ENCODE measurements at places on chromosomes 2 and 18.

DNA sequence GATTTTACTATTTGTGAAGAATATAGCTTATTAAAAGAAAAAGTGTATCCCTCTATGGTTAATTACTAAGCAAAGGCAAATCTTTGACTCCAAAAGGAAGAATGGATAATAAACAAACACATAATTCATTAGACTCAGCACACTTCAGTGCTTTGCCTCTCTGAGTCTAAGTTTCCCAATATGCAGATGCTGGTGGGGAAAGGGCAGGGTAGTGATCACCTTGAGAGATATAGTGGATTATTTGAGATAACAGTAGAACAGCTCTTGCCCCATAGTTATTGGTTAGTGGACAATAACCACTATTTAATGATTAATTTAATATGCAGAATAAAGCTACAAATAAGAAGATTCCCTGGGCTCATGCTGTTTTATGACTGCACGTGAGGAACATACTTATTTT is 98.2 kb upstream of the SLC8A1 start:
- DNase-seq = no peak

DNA sequence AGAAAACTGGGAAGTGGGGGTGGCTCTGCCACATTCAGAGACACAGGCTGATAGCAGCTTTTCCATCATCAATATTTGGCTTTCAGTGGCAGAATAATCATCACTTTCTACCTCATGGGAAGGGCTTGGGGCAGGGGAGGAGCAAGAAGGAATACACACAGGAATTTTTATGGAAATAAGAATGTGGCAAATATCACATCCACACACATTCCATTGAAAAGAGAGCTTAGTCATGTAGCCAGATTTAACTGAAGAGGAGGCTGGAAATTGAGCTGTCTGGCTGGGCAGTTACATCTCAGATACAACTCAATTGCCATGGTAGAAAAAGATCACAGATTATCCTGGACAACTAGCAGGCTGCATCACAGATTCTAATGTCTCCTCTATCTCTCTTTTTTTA is 1474.0 kb upstream of the ACVR2A start:
- no peak for DNase-seq

- no peak for DNase-seq
Measured at GRCh38 chr2:171330155-171330956, 103.4 kb downstream of the METTL8 start.

DNA sequence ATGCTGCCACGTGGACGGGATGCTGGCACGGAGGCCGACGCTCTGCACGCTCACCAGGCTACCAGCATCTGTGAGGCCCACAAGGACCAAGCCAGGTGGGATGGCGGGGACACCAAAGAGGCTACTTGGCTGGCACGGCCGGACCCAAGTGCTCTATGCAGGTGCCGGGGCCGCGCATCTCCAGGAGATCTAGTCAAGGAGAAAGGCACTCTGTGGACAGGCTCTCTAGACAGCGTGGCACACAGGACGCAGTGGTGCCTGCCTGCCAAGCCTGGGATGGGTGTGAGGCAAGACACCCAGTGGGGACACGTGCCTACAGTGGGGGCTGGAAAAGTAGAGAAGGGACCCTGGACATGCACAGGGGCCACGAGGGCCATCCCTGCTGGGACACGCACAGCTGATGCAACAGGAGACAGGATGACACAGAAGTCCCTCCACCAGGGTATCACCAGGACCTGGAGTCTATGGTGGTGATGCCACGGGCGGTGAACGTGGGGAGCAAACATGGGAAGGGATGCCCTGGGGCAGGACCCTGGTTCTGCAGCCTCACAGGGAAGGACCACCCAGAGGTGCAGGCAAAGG is 28.5 kb downstream of the ZNF516 start:
- no peak for DNase-seq

- DNase-seq = no peak
Measured at GRCh38 chr2:190802129-190802528, 78.5 kb upstream of the GLS start.

- no peak for DNase-seq
Measured at GRCh38 chr18:21660078-21660477, 44.5 kb downstream of the ABHD3 start.

DNA sequence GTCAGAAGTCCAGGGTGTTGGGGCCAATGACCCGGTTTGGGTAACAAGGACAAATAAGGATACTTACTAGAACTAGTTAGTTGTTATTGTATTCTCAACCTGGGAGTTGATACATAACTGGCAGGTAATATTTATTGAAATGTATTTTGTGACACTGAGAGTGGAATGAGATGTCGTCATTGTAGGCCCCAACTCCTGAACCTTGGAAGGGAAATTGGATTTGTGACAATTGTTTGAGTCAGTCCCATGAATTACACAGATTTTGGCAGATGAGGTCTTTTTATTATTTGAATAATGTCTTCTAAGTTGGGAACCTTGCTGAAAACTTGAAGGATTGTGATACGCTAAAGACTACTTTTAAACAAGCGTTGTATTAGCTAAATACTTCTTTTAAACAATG is 5.1 kb downstream of the TIMM21 start:
- DNase-seq = no peak

DNA sequence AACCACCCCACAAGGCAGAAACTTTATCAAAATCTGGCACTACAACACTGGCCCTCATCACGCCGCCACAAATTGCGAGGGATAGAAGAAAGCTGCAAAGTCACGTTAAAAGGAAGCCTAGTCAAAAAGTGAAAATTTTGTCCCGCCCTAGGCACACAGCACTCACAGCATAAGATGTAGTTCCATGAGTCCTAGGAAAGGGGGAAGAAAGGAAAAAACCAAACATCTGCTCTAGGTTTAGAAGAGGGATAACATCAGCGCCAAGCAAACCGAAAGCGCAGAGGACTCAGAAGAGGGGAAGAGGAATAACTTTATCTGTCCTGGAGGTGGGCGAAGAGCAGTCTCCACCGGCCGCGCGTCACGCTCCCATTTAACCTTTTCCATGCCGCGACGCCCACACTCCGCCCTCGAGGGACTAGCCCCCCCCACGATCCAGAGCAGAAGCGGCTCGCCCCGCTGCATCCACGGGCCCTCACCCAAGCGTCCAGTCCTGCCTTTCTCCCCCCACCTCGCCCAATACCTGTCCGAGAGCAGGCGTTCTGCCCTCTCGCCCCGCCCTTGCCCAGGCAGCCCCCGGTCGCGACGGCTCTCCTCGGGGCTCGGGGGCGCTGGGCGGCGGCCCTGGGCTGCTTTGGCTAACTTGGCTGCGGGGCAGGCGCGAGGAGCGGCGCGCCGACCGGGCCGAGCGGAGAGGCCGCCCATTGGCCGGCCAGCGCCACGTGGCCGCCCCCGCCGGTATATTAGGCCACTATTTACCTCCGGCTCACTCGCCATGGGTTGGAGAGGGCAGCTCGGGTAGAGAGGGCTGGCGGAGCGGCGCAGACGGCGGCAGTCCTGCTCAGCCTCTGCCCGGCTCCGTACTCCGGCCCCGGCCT is at the start of gene HOXD1:
Gene HOXD1, plus strand, starts transcription at position 770 of the 875 bp plus-strand sequence. CDS start 134 bp downstream, outside the sequence.
- DNase-seq = no peak

DNA sequence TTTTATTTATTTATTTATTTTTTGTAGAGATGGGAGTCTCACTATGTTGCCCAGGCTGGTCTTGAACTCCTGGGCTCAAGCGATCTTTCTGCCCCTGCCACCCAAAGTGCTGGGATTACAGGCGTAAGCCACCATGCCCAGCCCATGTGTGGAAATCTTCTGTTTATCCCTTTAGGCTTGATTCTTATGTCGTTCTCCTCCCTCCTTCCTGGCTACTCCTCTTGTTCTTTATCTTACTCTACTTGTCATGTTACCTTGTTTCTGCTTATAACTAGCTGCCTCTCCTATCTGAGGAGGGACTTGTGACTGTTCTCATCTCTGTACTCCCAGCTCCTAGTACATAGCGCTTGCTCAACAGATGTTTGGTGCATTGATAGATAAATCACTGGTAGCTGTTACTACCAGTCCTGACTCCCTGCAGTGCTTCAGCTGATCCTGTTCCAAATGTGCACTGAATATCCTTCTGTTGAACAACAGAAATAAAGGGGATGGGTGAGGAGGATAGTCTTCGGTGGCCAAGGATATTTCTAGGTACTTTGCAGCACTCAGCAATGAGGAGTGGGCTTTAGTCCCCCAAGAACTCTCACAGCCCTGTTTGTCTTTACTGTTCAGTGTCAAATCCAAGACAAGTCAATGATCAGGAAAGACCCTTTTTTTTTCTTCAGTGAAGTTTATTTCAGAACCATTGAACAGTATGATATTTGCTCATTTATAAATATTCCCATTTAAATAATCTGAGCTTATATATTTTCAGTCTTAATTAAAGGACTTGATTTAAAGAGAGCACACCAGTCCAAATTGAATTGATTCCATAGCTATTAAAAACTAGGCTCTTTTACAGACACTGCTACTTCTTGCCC is 7.2 kb downstream of the IL1B start:
- no peak for DNase-seq

- no peak for DNase-seq
Measured at GRCh38 chr2:5076599-5076998, 615.6 kb upstream of the SOX11 start.

- DNase-seq = no peak
Measured at GRCh38 chr2:215718890-215719289, 283.0 kb upstream of the FN1 start.

DNA sequence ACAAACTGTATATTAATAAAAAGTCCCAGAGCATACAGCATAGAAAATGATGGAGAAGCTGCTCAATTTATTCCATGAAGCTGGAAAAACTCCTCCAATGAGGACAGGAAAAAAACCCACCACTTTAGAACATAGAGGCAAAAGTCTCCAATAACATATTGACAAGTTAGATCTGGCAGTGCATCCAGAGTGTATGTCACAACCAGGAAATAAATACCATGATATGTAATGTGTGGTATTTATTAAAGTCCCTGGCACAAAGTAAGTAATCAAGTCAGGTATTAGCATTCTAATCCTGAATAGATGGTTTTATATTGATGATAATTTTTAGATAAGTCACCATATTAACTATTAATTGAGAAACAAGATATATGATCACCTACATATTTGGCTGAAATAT is 427.3 kb upstream of the HS6ST1 start:
- DNase-seq = no peak

DNA sequence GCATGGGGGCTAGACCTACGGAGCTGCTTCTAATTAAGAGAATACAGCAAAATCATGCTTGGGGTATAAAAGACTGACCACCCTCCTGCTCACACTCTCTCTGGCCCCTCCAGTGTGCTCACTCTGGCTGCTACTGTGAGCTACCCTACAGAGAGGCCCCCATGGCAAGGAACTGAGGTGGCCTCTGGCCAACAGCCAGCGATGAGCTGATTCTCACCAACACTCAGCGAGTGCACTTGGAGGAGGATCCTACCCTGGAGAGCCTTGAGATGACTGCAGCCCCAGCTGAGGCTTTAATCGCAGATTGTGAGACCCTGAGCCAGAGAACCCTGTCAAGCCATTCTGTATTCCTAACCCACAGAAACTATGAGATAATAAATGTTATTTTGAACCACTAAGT is 88.2 kb downstream of the GFPT1 start:
- DNase-seq = no peak

DNA sequence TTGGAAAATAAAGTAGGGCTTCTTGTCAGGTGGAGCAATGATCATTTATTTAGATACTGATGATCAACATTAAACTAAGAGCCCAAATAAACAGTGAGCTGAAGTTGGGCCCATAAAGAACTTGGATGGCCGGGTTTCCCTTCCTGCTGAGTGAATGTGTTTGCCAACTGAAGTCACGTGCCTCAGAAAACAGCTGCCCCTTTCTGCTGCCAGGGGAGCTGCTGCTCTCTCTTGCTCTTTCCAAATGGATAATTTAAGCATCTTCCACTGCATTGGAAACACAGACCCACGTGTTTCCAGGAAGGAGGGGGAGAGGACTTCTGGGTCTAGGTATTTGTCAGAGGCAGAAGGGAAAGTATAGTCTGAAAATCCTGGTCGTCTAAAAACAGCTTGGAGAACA is 22.9 kb upstream of the NCKAP5 start:
- DNase-seq = no peak

GRCh38 chr2:229523663-229524062 is 190.7 kb downstream of the DNER start:
- no peak for DNase-seq

- DNase-seq = no peak
Measured at GRCh38 chr2:214992911-214993310, 145.5 kb downstream of the ABCA12 start.

DNA sequence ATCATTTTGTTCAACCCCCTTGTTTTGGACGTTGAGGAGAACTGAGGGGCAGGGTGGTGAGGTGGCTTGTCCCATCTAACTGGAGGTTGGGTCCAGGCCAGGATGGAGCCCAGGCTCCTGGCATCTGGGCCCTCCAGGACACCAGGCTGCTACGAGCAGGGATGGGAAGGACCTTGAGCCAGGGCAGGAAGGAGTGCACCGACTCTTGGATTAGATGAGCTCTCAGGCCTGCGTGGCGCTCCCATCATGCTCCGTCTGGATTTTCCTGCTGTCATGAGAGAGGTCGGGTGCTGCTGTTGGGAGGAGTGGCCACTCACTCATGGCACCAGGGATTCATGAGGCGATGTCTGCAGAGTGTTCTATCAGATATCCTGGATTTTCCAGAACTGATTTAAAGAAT is 18.3 kb upstream of the ALLC start:
- DNase-seq = no peak

DNA sequence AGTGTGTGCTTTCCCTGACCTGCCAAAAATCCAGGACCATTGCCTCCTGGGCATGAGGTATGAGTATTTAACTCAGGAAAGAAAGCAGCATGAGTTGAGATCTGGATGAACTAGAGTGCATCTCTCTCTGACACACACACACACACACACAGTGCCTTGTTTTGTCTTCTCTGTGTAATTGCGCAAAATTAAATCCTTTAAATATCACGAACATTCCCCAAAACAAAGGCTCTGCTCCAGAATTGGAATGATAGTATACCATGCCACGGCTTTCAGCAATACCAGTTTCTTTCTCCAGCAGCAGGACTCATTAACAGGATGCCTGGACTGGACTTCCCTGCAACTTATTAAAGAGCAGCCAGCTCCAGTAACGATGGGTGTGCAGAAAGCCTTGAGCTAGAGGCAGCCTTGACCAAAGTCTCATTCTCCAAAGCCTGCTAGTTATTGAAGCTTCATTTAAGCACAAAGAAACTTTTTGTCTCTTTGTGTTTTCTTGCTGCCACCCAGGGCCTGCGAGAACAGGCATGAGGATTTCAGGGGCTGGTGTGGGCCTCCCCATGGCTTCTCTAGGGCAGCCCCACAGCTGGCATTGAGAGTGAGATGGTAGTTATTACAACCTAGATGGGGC is 101.7 kb downstream of the NRP2 start:
- DNase-seq = no peak

DNA sequence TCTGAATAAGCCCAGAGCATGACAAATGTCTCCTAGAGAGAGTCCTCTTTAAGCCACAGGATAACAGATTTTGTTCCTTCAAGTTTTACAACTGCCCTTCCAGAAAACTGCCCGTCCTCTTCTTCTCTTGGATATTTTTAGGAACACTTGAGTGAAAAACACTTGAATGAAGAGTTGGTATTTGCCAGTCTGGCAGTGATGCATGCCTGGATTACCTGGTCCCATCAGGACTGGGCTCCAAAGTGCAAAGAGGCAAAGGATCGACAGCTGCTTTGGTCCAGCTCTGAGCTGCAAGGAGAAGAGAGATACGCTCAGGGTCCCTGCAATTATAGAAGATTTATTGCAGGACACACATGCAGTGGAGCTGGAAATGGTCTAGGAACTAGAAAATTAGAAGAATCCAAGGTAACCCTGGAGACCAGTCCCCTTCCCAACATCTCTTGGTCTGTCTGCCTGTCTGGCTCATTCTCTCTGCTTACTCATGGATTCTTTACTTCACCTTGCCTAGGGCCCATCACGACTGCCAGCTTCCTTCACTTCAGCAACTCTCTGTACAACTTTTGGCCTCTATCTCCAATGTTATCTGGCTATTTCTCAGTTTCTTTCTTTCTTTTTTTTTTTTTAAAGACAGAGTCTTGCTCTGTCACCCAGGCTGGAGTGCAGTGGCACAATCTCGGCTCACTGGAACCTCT is 112.1 kb upstream of the SIX2 start:
- DNase-seq = no peak

Data from activated naive CD4-positive, alpha-beta T cell (primary cell).